NCI-H2171 treated with DMSO at 0.1 percent for 48 hours (cell line): ENCODE measurements at places on chromosomes 5 and 9.
A peak's percentile ranks its signal among the peaks of the same experiment; 100 is the strongest.

GRCh38 chr9:136304981-136305380 is 1.1 kb upstream of the CCDC187 start:
- DNase-seq = peak; percentile 21

- no peak for DNase-seq
These were observed 333.7 kb upstream of the EDIL3 start for GRCh38 chr5:84718377-84718776.

GRCh38 chr9:6198251-6198650 is 17.4 kb upstream of the IL33 start:
- DNase-seq = no peak

- DNase-seq = no peak
These were observed 21.5 kb downstream of the FAM151B start for GRCh38 chr5:80509362-80509761.

DNA sequence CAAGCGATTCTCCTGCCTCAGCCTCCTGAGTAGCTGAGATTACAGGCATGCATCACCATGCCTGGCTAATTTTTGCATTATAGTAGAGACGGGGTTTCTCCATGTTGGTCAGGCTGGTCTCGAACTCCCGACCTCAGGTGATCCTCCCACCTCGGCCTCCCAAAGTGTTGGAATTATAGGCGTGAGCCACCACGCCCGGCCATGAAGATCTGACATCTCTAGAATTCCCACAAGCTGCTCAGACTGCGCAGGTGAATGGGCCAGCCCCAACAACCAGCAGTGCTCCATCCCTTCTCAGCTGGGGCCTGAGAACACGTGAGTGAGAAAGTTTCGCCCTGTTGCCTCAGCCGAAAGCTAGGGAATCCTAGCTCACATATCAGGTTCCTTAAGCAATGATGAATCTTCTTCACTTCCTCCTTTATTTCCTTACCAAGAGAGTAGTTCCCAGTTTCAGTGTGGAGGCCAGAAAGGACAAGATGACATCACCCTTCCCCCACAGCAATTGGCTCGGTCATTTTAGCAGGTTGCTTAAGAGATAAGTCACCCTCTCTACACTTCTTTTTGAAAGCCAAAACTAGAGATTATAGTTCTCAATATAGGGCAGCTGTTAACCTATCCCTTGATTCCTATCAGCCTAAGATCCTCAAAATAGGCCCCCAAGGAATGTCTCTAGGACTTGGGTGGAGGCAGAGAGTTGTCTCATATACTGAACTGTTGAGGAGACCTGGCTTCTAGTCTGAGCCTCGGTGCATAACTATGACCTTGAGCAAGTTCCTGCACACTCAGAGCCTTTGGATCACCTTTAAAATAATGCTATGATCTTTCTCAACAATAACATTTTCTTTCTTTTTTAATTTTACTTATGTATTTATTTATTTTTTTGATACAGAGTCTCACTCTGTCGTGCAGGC is 23.9 kb upstream of the PPP2CA start:
- DNase-seq = no peak

DNA sequence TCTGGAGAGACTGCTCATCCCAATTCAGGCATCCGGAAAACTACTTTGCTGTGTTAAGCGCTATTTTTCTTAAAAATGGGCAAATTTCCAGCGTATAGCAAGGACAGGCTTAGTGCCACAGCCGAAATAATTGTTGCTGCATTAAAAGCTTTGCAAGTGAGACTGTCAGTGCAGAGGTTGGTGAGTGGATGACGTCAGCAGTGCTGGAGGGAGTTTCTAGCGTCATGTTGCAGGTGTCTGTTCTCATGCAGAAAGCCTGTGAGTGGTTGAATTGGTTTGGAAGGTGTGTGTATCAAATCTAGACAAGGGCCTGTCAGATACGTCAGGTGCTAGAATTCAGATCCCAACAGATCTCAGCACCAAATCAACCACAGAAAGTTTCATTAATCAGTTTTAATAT is 204.4 kb downstream of the TRIO start:
- no peak for DNase-seq

DNA sequence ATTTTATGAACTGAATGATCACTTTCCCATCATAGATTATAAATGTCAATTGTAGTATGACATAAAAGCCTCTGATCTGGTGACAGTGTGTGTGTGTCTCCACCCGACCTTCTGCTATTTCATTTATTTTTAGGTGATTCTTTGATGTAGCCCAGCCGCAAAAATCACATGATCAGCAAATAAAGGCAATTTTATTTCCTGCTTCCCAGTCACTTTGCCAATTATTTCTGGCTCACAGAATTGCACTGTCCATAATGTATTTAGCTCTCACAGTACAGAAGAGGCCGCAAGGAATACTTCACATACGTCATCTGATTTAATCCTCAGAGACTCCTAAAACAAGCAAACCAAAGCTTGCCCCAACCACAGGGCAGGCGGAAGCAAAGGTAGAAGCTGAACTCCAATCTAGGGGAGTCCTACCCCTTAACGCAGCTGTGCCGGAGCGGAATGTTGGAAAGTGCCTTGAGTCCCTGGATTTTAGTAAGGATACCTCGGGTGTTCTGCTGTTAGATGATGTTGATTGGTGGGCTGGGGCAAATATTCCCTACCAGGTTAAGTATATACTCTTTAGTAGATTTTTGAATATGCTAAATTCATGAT is 384.0 kb upstream of the IRX4 start:
- peak; percentile 18 for DNase-seq

- DNase-seq = no peak
These were observed 41.0 kb upstream of the FBN2 start for GRCh38 chr5:128579093-128579492.

- DNase-seq = no peak
These were observed 49.9 kb downstream of the MVB12B start for GRCh38 chr9:126376311-126377175.

- peak; percentile 59 for DNase-seq
These were observed at the start of gene RXRA for GRCh38 chr9:134325813-134326723. Gene RXRA (plus strand): TSS chr9:134326455. CDS start chr9:134326632, 177 bp downstream.

- no peak for DNase-seq
These were observed 18.3 kb upstream of the ZFYVE16 start for GRCh38 chr5:80389580-80389979.

- DNase-seq = no peak
These were observed 49.6 kb upstream of the RXRA start for GRCh38 chr9:134276453-134277245.

DNA sequence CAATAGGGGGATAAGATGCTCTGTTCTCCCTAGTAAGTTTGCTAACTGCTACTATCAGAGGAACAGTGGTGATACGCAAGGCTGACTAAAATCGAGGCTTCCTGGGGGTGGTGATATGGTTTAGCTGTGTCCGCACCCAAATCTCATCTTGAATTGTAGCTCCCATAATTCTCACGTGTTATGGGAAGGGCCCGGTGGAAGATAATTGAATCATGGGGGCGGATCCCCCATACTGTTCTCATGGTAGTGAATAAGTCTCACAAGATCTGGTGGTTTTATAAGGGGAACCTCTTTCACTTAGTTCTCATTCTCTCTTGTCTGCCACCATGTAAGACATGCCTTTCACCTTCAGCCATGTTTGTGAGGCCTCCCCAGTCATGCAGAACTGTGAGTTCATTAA is 135.1 kb downstream of the LHFPL2 start:
- no peak for DNase-seq

GRCh38 chr5:142542906-142543305 is 143.0 kb downstream of the FGF1 start:
- no peak for DNase-seq

GRCh38 chr5:116144103-116144502 is 59.3 kb downstream of the COMMD10 start:
- DNase-seq = no peak

DNA sequence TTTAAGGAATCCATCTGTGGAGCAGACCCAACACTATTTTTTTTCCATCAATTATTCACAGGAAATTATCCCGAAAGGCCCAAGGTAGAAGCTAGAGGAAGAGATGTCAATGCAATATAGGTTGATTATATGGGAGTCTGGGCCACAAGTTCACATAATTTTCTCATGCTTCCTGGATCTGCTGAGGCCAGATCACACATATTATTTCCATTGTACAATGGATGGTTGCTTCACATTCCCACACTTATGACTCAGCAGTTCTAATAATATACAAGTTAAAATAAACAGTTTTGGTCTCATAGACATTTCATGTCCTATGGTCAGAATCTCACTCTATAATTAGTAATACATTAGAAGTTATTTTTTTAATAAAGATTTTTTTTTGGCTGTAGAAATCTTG is 66.0 kb upstream of the PTPRD start:
- DNase-seq = no peak

- DNase-seq = no peak
These were observed 290.8 kb downstream of the YTHDC2 start for GRCh38 chr5:113804264-113804663.

- no peak for DNase-seq
These were observed 48.1 kb downstream of the NSUN2 start for GRCh38 chr5:6584727-6585126.

- no peak for DNase-seq
These were observed 39.8 kb upstream of the PITX1 start for GRCh38 chr5:135073761-135074345.

GRCh38 chr9:114389612-114390368 is 2.0 kb upstream of the AKNA start:
- DNase-seq = no peak

DNA sequence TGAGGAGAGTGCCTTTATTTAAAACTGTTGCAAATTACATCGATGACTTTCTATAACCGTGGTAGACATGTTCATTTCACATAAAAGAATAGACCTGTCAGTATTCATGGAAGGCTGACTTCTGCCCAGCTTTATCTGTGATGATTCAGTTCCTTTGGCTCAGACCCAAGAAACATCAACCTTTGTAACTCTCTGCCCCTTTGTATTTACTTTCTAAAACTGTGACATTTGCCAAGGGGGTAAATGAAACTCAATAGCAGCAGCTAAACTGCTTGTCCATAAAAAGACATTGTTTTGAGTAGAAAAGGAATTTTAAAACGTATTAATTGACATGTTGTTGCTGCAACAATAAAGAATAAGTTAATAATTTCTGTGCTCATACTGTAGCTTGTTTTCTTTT is 137.8 kb upstream of the ANKH start:
- peak; percentile 73 for DNase-seq

DNA sequence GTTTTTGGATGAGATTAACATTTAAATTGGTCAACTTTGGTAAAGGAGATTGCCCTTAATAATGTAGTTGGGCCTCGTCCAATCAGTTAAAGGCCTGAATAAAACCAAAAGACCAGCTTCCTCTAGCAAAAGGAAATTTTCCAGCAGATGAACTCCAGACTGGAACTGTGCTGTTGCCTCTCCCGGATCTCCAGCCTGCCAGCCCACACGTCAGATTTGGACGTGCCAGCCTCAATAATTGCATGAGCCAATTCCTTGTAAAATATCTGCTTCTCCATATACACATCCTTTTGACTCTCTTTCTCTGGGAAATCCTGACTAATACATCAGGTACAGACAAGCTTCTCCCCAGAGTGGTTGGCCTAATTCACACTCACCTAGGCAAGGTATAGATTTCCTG is 175.8 kb upstream of the ADCY2 start:
- DNase-seq = no peak
